Nucleus accumbens (tissue), 56 donors: ENCODE measurements at places on chromosomes 2 and 18.

- DNase-seq = peak; percentile 22
Measured at GRCh38 chr2:128309280-128310093, 9.2 kb downstream of the HS6ST1 start.

DNA sequence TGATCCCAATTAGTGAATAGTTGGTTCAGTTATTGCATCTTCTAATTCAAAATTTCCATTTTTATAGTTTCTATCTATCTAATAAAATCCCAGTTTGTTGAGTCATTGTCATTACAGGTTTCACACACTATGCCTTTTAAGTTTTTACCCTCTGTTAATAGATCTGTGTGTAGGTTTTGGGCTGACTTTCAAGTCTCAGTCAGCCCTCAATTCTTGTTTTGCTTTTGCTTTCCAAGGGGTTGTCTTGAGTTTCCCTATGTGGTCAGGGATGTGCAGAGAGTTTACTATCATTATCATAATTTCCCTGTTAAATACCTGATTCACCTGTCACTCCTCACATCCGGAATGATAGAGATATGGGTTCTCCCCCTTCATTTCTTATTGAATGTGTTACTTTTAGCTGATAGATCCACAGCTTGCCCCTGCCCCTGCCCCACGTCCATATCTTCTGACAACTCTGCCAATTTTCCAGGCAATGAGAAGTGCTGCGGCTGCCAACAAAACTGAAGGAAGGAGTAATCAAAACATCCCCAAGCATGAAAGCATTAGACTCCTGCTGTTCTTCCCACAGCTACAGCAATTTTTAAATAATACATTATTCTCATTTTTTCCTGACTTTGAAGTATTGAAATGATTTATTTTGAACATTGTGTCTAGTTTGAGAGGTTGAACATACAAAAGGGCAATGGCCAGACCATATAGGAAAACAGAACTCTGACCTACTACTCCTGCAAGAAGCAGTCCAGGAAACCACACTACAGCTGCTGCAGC, 1064.8 kb downstream of the SUCLG1 start:
- DNase-seq = no peak

GRCh38 chr2:72841462-72842125, 15.8 kb upstream of the EXOC6B start:
- no peak for DNase-seq

DNA sequence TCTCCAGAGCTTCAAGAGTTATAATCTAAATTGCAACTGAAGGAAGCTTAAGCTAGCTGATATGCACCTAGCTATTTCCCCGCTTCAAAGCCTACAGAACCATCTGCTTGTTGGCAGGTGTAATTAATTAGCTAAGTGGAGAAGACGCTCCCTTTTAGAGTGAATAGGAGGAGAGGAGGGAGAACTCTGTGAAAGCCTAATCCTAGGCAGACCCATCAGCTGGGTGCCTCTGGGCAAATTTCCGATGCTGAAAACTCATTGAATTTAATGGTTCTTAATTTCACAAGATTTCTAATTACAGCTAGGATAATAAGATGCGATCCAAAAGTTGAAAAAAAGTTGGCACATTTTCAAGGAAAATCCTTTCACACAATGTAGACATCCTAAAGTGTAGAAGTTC, 735.9 kb downstream of the ERBB4 start:
- DNase-seq = no peak

GRCh38 chr2:241975593-241976284, 106.2 kb downstream of the RTP5 start:
- no peak for DNase-seq

- DNase-seq = no peak
Measured at GRCh38 chr18:26386002-26386401, 159.8 kb downstream of the TAF4B start.

DNA sequence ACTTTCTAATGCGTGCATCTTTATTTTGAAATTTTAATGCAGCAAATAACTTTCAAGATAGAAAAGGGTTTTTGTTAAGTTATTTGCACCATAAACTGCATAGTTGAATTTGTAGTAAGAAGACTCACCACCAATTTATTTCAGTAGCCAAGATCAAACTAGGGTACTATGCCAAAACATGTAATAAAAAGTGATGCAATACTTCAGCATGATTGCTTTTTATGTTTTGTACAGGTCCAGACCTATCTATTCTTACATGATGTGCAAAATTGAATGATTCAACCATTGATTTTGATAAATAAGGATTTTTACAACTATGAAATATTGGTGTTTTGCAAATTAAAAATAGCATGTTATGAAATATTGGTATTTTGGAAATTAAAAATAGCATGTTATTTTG, 26.7 kb downstream of the AGPS start:
- no peak for DNase-seq

DNA sequence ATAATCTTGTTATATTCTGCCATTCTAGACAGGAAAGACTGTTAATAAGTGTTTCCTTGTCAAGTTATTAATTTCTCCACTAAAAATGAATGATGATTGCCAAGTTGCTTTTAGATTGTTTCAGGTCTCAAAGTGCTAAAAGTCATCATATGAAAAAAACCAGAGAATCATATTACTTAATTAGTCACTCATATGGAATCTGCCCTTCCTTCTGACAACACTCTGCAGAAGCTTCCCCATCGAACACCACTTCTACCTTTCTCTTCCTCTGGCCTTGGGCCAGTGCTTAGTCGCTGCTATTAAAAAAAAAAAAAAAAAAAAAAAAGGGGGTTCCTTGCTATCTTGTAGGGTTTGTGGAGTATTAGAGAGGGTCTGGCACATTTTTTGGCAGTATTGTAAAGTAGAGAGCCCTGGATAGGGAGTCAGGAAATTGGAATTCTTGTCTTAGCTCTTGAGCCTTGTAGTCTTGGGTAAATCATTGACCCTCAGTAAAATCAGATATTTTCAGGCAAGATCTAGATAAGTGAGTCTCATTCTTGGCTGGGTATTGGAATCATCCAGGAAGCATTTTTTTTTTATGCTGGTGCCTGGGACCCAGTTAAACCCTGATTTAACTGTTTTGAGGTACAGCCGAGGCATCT, 141.7 kb upstream of the CCDC68 start:
- no peak for DNase-seq

GRCh38 chr2:206160125-206160806, 571 bp downstream of the EEF1B2 start:
- no peak for DNase-seq

DNA sequence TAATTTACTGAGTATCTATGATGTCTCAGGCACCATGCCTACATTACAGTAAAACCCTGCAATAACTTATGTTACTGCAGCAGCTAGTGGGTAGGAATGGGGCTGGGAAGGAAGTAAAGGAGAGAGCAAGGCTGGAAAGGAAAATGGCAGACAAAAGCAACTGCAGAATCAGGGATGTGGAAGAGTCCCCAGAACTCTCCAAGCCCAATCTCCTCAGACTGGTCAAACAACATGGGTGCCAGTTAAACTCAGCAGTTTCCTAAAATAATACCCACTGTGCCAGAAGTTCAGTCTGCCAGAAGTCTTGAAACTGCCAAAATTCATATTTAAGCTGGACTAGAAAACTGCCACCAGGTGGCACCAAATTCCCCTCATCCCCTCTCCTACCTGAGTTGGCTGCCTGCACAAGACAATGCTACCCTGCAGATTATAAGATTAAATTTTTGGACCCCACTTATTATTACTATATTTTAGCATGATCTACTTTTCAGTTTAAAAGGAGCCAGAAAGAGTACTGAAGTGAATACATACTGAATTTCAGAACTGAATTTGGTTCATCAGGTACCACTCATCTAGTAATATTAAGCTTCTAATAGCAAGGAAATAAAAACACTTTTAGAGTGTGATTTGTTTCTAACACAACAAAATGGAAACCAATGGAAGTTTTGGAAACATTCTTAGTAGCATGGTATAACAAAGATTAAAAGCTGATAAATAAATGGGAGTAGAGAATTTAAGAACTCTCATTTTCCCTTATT, 86.8 kb upstream of the DNER start:
- DNase-seq = peak; percentile 69

DNA sequence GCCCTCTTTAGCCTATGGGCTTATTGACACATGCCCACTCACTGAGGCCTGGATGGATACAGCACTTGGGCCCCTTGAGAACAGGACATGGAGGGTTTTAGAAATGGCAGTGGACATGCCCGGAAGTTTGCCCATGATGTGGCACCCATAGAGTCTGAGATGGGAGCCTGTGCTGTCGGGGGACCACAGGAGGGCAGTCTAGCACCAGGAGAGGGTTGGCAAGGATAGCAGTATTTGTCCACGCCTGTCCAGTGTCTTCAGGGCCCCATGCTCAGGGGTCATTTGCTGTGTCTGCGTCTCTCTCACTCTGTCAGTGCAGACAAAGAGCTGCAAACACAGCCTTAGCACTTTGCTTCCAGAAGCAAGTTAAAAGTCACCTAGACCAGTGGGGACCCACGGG, 48.7 kb downstream of the IL1RL2 start:
- no peak for DNase-seq

- no peak for DNase-seq
Measured at GRCh38 chr2:117123362-117123761, 691.1 kb upstream of the DDX18 start.

GRCh38 chr2:105732101-105732500, 12.6 kb upstream of the NCK2 start:
- DNase-seq = no peak

- DNase-seq = no peak
Measured at GRCh38 chr2:199055336-199055735, 402.4 kb downstream of the SATB2 start.

- no peak for DNase-seq
Measured at GRCh38 chr18:32355896-32356295, 114.8 kb downstream of the GAREM1 start.

DNA sequence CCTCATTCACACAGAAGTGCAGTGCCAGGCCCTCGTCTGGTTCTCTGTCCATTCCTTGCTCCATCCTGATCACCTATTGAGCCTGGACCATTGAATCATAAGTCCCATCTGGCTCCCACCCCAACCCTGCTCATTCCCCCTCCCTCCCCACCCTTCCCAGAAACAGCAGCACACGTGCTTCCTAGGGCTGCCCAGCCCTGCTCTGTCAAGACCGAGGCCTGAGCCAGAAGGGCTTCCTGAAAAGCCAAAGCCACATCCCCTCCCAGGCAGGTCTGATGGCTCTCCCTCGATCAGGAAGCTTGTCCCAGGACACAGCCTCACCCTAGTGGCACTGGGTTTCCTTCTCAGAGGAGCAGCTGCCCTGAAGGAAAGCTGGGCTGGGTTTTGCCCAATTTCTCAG, 79.8 kb upstream of the FZD7 start:
- DNase-seq = no peak

DNA sequence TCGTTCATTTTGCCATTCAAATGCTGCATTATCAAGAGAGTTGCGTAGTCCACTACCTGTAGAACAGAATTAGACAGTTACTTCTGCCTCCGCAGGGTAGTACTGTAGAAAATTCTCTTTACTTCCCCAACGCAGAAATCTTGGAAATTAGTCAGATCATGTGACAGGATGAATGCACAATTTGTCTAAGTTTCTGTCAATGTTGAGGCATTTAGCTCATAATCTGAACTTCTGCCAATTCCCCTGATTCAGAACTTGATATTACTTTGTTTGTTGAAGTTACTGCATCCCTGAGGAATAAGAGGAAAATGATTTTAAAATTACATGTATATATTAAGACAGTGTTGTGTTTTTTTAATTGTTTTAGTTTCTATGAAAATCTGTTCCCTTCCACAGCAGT, 83.4 kb downstream of the TTC27 start:
- no peak for DNase-seq

DNA sequence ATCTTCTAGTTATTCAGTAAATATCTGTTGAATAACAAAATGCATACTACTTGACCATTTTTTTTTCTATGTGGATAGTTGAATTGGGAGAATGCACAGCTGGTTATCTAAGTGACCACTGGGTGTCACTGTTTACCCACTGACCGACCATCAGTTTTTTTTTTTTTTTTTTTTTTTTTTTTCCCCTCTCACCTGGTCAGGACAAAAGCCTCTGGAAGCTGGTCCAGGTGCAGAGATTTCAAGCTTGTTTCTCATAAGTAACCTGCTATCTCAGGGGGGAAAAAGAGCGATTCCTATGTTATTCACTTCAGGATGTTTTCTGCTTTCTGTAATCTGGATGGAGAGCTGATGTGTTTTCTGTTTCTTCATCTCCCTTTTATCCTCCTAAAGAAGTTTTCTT, 256.0 kb downstream of the DCDC2C start:
- no peak for DNase-seq

GRCh38 chr2:74792282-74792681, 41.6 kb upstream of the HK2 start:
- no peak for DNase-seq

- no peak for DNase-seq
Measured at GRCh38 chr2:193963472-193964119, 1693.4 kb upstream of the SLC39A10 start.

DNA sequence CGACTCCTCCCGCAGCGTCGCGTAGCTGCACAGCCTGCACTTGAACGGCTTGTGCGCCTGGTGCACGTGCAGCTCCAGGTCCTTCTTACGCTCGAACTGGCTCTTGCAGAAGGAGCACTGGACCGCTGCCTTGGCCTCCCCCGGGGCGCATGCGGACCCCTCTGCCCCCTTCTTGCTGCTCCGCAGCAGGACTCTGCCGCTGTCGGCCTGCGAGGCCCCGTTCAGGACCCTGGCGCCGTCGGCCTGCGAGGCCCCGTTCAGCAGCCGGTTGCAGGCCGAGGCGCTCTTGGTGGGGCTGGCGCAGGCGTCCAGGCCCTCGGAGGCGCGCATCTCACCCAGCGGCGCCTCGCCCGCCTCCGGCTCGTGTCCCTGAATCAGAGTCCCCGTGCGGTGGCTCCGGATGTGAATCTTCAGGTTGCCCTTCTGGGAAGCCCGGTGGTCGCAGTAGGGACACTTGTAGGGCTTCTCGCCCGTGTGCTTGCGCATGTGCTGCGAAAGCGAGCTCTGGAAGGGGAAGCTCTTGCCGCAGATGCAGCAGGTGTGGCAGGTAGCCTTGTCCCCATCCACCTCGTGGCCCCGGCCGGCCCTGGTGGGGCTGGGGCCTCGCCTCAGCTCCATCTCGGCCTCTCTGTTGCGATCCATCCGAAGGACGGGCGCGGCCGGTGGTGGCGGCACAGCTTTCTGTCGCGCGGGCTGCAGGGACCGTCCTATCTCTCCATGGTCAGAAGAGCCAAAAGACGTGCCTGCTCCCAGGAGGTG, 52.5 kb downstream of the ZNF516 start:
- no peak for DNase-seq

- DNase-seq = no peak
Measured at GRCh38 chr18:23618862-23619387, 32.6 kb upstream of the NPC1 start.

DNA sequence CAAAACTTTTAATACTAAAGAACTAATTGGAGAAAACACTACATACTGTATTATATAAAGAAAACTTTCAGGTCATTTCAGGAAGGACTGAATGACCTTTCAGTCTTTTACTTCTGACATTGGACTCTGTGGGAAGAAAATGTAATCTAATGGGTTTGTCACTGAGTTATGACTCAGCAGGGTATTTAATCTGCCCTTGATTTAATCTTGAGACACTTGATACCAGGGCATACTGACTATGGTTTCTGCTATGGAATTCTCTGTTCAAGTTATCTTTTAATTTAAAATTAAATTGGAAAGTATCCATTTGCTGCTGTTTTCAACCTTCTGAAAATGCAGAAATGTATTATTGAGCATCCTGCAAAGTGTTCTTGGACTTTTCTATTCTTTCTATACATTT, 354.2 kb upstream of the GALNT5 start:
- DNase-seq = no peak

GRCh38 chr18:8661754-8662559, 43.4 kb upstream of the MTCL1 start:
- DNase-seq = no peak

GRCh38 chr2:25400576-25401216, 59.0 kb upstream of the DNMT3A start:
- DNase-seq = no peak

- DNase-seq = no peak
Measured at GRCh38 chr18:3454365-3455089, 4.6 kb downstream of the TGIF1 start.
